T-helper 17 cell (primary cell): ENCODE measurements at places on chromosomes 4 and X.

DNA sequence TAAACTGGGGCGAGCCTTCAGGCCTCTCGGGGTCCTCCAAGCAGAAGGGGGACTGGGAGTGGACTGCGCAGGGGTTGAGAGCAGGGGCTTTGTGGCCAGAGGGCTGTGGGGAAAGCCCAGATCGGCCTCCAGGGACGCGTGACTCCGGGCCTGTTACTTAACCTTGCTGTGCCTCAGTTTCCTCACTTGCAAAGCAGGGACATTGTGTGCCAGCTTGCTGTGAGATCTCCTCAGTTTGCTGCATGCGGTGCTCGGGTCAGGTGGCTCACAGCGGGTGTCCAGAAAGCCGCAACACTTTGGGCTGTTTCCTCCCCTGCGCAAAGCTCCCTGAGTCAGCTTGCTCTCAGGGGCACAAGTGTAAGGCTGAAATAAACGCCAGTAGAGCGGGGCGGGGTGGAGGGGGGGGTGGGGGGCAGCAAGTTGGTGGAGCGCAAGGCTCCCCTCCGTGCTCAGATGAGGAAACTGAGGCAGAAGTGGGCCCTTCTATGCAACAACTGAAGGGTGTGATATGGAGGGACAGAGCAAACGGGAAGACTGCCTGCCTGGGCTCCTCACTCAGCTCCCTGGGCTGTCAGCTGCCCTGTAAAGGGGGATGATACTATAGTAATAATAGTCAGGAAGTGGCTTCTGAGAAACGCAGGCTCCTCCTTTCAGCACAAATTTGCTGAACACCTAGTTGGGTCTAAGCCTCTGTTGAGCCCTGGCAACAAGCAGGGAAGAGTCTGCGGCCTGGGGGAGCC lies 101.0 kb downstream of the HMX1 start:
- DNase-seq, result no peak

DNA sequence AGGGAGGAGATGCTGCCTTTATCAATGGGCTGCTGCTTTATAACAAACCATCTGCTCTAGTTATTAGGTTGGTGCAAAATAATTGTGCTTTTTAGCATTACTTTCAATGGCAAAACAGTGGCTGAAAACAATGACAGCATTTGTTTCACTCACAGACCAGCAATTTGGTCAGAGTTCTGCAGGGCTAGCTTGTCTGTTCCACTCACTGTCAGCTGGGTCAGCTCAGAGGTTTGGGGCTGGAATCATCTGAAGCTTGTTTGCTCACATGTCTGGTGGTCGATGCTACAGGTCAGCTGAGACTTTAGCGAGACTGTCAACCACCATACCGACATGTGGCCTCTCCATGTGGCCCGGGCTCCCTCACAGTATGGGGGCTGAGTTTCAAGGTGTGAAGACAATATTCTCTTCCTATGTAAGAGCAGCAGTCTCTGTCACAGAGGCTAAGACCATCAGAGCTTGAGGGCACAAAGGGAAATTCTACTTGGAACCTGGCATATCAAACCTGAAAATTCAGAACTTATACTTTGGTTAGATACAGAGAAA lies 81.3 kb upstream of the LIMCH1 start:
- DNase-seq, result no peak

- DNase-seq, result no peak
Observed at GRCh38 chr4:109390115-109390768, 43.4 kb upstream of the SEC24B start.

GRCh38 chr4:177596991-177597390 lies 154.8 kb upstream of the AGA start:
- no peak for DNase-seq

DNA sequence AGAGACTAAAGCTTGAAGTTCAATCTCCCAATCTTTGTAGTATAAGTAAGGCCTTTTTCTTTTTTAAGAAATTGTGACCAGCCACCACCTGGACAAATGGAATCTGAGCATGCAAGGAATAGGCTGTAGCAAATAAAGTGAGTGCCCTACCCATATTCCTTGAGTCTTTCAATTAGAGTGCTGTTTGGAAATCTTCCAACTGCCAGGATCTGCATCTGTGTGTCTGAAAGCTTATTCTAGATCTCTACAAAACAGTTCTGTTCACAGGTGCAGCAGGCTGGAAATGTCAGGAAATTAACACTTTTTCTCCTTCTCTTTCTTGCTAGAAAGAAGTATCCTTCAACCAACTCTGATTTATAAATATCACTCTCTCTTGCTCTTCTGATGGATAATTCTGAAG lies 76.7 kb upstream of the NDST3 start:
- DNase-seq, result no peak

DNA sequence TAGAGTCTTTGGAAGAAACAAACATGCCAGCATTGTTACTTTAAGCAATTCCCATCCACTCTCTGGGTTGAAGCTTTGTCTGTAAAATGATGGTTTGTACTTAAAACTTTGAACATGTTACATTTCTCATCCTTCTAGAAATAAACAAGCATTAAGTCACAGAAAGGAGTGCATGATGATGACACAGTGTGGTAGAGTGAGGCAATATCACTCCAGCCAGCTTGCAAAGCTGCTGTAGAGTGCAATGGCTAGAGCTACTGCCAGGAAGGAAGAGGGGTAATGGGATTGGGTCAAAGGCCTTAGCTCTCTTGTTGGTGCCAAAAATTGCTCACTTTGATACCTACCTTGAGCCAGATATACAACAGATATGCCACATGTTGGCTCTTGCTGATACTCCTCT lies 12.3 kb upstream of the ENOX2 start:
- no peak for DNase-seq

- no peak for DNase-seq
Observed at GRCh38 chr4:155687380-155687982, 20.8 kb downstream of the GUCY1A1 start.

DNA sequence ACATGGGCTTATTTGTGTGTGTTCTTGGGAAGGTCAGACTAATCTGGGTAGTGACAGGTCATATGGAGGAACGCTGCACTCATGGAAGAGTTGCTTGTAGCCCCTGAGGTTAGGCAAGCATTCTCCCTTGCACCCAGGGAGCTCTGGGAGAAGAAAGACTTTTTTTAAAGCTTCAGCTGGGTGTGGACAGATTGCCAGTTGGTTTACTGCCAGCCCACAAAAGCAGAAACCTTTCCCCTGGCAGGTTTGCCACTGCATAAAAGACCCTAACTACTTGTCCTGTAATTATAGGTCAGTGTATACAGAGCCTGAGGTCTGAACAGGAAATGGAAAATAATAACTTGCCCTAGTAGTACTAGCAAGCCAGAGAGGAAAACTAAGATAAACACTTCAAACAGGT lies 7.4 kb upstream of the NFKB1 start:
- DNase-seq, result no peak

DNA sequence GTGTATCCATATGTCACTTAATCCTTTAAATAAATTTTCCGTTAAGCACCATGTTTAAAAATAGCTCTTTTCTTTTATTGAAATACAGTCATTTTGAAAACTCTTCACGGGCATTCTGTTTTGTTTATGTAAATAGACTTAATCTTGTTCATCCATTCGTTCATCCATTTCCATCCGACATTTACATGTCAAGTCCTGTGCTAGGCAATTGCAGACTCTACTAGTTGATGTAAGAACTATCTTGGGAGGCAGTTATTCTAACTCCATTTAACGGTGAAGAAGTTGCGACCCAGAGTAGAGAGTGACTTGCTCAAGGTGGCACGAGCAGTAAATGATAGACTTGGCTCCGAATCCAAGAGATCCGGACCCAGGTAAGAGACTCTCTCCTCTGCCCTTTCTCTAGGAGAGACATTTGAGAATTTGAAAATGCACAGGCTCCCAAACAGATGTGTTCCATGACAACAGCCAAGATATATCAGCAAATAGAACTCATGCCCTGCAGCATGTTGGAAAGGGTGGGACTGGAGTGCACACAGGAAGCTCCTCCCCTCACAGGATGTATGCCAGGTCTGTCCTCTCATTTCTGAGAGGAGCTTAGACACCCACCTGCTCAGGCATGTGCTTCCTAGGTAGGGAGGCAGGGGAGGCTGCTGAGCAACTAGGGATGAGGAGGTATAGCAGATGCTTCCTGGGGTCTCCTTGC lies 64.5 kb downstream of the DRD5 start:
- DNase-seq, result no peak

DNA sequence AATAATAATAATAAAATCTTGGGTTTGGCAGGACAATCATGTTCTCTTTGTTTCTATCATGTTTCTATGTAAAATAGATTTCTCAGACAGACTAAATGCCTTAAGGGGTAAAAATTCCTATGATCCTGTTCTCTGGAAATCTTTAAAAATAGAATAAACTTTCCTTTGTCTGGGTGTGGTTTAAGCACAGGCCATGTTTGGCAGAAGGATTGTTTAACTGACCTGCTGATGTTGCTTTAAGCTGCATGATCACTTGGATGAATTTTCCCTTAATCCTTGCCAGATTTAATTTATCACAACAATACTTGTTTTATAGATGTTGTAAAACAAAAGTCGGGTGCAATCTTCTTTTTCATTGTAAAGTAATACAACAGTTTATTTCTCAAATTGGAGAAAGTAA lies 341.7 kb upstream of the FAT1 start:
- no peak for DNase-seq

DNA sequence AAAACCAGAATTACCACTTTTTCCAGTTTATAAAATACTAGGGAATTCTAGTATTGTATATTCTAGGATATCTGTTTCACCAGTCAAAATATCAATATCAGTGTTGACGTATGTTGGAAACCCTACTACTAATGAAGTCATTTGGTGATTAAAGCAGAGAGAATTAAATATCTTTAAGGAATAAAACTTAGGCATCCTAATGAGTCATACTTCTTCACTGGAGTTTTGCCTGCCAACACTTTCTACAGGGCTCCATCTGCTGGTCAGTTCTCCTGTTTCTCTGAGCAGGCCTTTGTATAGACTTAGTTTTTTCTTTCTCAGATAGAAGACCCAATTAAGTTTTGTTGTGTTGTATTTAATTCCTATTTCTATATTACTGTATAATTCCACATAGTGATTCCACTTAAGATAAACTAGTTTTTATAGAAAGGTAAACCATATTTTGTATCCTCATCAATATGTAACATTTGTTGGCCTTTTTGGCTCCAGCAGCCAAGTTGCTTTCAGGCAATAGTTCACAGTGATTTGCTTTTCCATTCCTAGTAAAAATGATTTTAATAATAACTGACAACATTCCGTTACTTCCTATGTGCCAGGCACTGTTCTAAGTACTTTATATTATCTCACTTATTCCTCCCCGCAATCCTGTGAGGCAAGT lies 3.5 kb downstream of the AP1AR start:
- peak; percentile 28 for DNase-seq

- no peak for DNase-seq
Observed at GRCh38 chrX:22105231-22105630, 73.1 kb downstream of the PHEX start.

GRCh38 chr4:79064806-79065205 lies 125.6 kb upstream of the PAQR3 start:
- DNase-seq, result no peak

DNA sequence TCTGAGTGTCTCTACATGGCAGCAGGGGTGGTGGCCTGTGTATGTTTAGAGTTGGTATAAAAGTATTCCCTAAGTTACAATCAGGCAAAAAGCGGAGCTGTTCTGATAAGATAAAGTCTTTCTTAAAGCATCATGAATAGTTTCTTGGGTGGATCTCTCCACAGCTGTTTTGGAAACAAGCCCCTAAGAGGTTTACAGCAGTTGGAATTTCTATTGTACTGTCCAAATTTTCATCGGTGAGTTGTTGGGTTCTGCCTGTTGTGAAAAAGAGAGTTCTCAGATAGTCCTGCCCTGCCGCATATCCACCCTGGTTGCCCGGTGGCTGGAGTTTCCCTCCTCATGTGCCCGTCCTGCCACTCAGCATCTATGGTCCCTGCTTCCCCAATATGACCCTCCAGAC lies 50.1 kb downstream of the C4orf51 start:
- no peak for DNase-seq

- DNase-seq, result no peak
Observed at GRCh38 chr4:136922066-136922465, 610.2 kb downstream of the PCDH18 start.

- DNase-seq, result no peak
Observed at GRCh38 chr4:139525414-139525813, 30.6 kb downstream of the SETD7 start.

DNA sequence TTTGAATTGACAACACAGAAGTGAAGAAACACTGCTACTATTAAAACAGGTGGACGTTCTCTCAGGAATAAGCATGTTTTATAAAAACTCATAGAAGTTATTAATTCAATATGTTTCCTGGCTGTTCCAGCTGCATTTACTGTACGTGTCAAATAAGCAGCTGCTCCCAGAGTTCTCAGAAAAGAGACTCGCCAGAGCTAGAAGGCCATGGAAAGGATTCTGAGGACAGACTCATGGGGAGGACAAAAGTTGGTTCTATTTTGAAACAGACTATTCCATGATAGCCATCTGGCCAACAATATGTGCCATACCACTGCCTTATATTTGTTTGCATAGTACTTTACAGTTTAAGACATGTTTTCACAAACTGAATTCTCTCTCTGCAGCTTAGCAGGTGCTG lies 136.5 kb downstream of the NR3C2 start:
- DNase-seq, result no peak

DNA sequence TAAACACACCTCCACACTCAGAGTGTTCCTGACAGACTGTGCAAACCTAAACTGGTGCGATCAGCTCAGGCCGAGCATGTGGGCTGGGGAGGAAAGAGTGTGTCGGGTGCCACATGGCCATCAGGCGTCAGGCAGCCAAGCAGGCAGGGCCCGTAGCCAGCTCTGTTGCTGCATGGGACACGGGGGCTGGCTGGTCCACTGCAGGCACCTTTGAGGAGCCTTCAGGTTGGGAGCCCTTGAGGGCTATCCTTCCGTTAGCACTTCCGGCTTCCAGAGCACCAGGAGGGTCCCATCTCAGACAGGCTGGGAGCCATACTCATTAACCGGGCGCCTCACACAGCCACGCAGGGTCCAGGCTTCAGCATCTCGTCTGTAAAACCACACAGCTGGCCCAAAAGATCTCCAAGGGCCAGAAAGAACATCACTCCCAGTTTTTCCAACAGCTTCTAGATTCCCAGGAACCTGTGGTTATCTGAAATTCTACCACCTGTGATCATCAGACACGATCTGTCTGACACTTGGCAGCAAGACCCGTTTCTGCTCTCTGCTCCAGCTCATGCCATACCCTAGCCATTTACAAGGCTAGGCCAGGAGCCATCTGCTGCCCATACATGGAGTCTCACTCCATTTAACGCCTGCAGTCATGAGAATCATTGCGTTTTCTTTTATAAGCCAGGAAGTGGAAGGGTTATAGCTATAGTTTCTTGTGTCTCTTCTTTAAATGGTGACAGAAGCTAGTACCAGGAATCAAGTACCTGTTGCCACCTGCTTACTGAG lies 87.5 kb downstream of the NSUN7 start:
- DNase-seq, result no peak
